NCI-H2171 treated with DMSO at 0.1 percent for 48 hours (cell line): ENCODE measurements at places on chromosomes 2 and 18.

GRCh38 chr2:216885117-216885553 is 25.3 kb upstream of the TNP1 start:
- no peak for DNase-seq

- DNase-seq = no peak
These were observed 14.6 kb downstream of the ITGA4 start for GRCh38 chr2:181471783-181472182.

- DNase-seq = no peak
These were observed 128.4 kb downstream of the KLHL29 start for GRCh38 chr2:23513245-23513871.

DNA sequence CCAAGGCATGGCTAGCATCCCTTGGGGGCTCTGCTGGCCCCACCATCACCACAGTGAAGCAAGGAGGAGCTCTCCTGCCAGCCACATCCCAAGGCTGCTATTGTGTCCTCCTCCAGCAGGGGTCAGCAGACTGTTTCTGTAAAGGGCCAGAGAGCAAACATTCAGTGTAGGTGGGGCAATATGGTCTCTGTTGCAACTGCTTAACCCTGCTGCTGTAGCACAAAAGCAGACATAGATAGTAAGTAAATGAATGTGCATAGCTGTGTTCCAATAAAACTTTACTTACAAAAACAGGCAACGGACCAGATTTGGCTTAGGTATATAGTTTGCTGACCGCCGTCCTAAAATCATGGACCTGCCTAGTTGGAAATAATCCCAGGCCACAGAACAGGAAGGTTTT is 36.4 kb upstream of the ZBTB7C start:
- peak; percentile 75 for DNase-seq

GRCh38 chr2:203559641-203560040 is 24.5 kb upstream of the RAPH1 start:
- no peak for DNase-seq

DNA sequence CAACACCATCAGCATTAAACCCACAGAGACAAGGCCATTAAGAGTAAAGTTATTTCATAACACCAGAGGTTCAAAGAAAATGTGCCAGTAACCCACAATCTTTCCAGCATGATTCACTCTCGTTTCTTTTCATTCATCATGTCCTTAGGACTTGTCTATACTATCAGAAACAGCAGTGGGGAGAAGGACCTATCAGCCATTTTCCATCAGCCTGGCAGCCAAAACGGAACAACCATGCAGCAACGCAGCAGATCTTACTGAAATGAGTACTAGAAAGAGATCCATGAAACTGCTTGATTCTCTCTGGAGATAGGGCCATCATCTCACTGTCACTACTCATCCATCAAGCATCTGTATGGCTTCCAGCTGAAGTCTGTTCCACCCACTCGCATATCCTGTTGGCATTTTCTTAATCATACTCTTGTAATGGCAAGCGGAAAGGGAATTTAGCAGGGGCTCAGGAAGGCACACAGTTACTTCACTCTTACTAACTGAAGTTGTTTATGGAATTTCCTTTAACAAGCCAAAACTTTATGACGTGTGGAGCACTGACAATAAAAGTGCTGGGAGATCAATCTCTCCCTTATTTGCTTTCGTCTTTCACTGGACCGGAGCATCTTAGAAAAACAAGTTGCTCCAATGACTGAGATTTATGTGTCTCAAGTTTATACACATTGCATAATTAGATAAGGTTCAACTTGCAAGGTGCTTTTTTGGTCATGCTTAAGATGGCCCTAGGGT is 69.7 kb downstream of the EPHA4 start:
- DNase-seq = no peak

- peak; percentile 93 for DNase-seq
These were observed 134.9 kb downstream of the MAP3K20 start for GRCh38 chr2:173210270-173211196.

DNA sequence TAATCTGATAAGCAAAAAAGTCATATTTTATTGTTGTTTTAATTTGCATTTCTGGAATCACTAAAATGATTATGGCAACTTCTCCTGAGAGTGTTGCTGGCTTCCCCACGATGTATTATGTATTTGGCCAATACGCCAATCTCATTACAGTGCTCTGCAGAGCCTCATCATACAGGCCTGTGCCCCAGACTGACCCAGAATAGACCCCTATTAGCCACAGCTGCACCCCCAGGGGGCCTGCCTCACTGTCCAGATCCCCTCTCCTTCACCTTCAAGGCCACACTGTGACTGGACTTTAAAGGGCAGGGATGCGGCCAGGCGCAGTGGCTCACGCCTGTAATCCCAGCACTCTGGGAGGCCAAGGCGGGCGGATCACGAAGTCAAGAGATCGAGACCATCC is 17.4 kb upstream of the COX7A2L start:
- DNase-seq = no peak
